ENCODE measurements at places on chromosomes 2 and 18.

DNA sequence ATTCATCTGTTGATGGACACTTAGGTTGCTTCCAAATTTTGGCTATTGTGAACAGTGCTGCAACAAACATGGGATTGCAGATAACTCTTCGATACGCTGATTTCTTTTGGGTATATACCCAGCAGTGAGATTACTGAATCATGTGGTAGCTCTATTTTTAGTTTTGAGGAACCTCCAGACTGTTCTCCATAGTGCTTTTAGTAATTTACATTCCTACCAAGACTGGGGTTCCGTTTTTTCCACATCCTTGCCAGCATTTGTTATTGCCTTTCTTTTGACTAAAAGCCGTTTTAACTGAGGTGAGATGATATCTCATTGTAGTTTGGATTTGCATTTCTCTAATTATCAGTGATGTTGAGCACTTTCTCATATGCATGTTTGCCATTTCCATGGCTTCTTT is 200.3 kb downstream of the MBD5 start:
- no peak for DNase-seq

DNA sequence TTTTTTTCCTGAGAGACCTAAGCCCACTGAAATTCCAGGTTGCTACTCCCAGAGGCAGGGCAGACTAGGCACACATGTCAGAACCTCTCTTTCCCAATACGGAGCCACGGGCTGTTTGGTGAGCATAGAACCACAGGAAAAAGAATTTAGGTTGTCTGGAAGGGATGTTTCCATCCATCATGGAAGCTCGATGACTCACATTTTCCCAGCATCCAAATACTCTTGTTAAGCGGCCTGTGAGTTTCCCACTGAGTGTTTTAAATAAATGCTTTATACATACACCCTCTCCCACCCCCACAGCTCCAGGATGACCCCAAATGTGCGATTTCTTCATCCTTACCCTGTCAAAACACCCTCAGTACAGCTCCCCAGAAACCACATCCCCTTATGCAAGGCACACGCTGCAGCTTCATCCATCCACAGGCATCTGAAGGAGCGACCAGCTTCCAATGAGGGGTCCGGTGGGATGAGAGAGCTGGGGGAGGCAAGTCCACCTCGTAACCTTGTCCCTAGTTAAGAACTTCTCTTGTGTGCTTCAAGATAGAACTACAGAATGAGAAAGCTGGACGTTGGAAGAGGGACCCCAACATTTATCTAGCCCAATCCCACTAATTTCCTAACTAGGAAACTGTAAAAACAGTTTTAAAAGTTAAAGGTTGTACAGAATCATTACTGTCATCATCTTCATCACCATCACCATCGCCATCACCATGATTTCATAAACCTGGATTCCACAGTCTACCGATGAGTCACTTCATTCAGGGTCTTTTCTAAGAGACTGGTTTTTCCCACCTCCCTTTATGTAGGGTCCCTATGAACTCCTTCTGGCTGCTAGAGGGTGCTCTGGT is 63.5 kb upstream of the FZD7 start:
- peak; percentile 91 for DNase-seq

- DNase-seq: no peak
Measured at GRCh38 chr2:122478771-122479170, 723.3 kb downstream of the TSN start.

DNA sequence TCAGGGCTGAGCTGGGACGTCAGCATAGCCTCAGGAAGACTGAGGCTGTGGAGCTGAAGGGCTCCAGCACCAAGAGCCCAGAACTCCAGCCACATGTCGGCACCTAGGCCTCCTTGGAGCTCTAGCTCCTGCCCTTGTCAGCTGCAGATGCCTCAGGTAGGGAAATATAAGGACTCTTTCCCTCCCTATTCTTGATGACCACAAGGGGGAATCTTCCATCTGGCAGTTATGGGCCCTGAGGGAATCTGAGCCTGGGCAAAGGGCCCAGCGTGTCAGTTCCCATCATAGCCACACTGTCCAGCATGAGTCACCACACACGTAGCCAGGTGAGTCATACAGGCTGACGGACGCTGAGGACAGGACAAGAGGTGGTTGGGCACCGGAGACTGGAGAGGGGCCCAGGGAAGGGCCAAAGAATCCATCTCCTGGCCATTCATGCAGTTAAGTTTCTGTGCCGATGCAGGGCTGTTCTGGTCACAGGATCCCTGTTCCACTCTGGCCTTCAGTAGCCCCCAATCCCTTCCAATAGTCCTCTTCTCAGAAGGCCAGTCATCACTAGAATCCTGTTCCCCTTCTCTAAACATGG is 1.8 kb downstream of the MPV17 start:
- peak; percentile 94 for DNase-seq

DNA sequence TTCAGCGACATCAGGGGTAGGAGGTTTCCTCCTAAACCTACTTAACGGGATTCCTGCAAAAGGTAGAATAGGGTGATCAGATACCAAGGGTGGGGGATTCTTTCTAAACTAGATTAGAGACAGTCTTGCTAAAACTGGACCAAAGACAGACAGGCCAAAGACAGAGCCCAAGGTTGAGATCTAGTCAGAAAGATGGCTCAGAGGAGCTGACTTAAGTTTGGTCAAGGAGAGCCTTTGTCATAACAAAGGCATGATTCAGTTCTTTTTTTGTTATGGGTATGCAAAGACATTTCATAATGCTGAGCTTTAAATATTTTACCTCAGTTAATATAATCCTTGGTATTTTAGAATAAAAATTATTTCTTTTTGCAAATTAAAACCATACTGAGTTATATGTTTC is 17.8 kb upstream of the GPR75 start:
- DNase-seq: no peak

GRCh38 chr18:13382954-13383827 is 164.6 kb downstream of the LDLRAD4 start:
- no peak for DNase-seq

DNA sequence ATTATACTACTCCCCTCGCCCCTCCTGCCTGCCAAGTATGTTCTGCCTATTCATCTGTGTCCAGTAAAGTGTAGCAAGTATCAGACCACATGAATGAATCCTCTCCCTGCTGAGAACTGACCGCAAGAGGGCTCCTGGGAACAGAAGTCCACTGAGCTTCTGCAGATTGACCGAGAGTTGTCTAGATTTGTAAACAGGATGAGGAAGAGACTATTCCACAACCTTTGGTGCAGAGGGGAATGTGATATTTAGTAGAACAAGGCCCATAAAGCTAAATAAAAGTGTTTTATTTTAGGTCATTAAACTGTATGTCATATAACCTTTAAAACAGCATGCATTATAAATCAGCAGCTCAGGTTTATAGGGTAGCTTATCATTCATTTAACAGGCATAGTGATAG is 377.0 kb downstream of the DCC start:
- DNase-seq: no peak

GRCh38 chr2:125707611-125708010 is 948.3 kb upstream of the GYPC start:
- no peak for DNase-seq

- no peak for DNase-seq
Measured at GRCh38 chr2:101501443-101501842, 26.5 kb upstream of the RFX8 start.

DNA sequence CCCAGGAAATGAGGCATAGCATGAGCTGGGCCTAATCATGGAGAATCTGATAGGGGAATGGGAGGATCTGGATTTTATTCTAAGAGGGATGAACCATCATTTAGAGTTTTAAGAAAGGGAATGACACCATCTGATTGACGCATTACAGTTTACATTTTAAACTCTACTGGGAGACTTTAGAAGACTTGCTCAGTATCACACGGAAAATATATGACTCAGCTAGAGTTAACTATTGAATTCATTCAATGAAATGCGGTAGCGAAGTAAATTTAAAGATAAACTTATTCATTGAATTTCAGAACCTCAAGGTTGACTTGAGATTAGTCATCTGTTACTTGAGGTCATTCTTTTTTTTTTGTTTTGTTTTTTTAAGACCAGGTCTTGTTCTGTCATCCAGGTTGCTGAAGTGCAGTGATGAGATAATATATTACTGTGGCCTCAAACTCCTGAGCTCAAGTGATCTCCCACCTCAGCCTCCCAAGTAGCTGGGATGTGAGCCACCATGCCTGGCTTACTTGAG is 25.0 kb downstream of the MC4R start:
- no peak for DNase-seq

GRCh38 chr2:234678711-234679110 is 181.8 kb upstream of the ARL4C start:
- DNase-seq: no peak

GRCh38 chr2:60175290-60175689 is 378.2 kb downstream of the BCL11A start:
- no peak for DNase-seq

DNA sequence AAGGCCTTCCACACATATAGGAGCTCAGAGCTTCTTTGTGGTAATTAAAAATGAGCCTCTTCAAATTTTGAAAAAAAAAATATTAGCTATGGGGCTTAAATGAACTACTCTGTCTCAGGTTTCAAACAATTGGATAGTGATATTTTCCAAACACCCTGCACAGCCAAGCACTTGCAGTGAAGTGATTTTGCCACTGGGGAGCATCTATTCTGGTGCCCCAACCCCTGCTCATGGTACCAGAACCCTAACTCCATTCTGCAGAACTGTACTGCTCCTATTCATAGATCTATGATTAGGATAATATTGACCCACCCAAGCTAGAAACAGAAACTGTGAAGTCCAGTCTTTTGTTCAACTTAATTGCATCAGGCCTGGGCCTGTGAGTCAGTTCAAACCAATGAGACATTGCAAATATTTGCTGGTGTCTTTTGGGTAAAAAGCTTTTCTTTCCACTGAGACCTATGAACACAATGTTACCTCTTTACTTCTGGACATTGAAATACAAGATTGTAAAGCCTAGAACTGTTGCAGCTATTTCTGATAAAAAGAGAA is 324.0 kb downstream of the GALNT13 start:
- no peak for DNase-seq

GRCh38 chr2:169759987-169760386 is 26.4 kb downstream of the KLHL23 start:
- no peak for DNase-seq

DNA sequence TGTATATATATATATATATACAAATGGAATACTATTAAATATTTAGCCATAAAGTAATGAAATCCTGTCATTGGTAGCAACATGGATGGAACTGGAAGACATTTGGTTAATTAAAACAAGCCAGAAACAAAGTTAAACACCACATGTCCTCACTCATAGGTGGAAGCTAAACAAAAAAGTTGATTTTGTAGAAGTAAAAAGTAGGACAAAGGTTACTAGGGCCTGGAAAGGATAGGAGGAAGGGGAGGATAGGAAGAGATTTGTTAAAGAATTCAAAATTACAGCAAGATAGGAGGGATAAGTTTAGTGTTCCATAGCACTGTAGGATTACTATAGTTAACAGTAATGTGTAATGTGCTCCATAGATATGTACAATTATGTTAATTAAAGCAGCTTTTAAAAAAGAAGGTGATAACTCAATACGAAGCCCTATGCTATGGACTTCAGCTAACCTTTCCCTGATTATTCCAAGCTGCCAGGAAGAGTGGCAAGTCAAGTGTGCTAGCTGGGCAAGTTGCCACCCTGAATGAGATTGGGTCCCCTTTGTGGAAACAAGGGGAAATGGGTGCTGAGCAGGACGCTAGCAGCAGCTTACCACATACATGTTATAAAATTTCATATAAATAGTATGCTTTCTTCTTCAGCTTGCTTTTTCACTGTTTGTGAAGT is 12.3 kb downstream of the MERTK start:
- DNase-seq: no peak

GRCh38 chr2:237132799-237133198 is 47.1 kb downstream of the COPS8 start:
- no peak for DNase-seq

- DNase-seq: no peak
Measured at GRCh38 chr2:39525636-39526412, 88.7 kb upstream of the MAP4K3 start.

DNA sequence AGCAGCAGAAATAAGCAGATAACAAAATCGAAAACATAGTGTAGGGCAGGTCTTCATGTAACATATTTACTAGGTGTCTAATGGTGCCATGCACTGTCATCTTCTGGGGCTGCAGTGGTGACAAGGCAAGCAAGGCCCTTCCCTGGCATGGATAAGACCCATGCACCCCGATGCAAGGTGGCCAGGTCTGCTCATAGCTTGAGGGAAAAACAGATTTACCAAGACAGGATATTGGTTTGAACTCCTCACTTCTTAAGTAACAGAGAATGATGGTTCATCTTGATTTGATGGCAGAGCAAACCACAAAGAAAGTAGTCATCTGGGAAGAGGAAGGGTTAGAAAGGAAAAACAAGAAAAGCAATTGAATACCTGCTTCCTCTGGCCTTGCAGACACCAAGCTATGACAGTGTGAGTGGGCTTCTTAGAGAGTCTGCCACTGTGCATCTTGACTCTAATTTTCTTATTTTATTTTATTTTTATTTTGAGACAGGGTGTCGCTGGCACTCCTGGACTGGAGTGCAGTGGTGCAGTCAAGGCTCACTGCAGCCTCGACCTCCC is 35.8 kb upstream of the EML6 start:
- DNase-seq: no peak

GRCh38 chr2:217795706-217796465 is 206.9 kb downstream of the TNS1 start:
- no peak for DNase-seq

GRCh38 chr18:52636536-52636935 is 296.5 kb downstream of the DCC start:
- no peak for DNase-seq

GRCh38 chr2:200733713-200734198 is 78.0 kb upstream of the BZW1 start:
- DNase-seq: no peak

- DNase-seq: no peak
Measured at GRCh38 chr2:52083214-52083613, 1051.3 kb upstream of the NRXN1 start.

DNA sequence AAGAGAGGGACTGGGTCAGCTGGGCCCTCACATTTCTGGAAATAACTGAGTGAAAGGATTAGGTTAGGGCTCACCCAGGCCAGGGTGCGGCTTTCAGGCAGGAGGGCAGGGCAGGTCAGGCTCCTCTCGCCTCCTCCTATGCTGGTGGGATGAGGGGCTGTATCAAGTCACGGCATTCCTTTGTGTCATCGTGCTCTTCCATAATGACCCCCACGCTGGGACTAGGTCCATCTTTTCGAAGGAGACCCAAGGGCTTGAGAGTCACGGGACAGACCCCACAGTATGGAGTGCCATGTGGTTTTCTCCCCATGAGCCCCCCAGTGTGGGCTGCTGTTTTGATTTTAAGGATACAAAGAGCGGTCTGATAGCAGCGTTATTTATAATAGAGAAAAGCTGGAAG is 137.8 kb upstream of the COPS8 start:
- no peak for DNase-seq

- peak; percentile 91 for DNase-seq
Measured at GRCh38 chr2:7692657-7693161, 775.5 kb downstream of the RNF144A start.

- no peak for DNase-seq
Measured at GRCh38 chr18:55484773-55485172, 103.2 kb downstream of the TCF4 start.
